ENCODE measurements at places on chromosomes 7 and 10. TPM values are rescaled to one million over a fixed set of nuclear protein-coding genes. Genes with fewer than 3 reads are reported as not detected.

C10orf67 gene
- under 0.01 TPM for total RNA-seq

CHAT gene
- total RNA-seq = not detected

DNA sequence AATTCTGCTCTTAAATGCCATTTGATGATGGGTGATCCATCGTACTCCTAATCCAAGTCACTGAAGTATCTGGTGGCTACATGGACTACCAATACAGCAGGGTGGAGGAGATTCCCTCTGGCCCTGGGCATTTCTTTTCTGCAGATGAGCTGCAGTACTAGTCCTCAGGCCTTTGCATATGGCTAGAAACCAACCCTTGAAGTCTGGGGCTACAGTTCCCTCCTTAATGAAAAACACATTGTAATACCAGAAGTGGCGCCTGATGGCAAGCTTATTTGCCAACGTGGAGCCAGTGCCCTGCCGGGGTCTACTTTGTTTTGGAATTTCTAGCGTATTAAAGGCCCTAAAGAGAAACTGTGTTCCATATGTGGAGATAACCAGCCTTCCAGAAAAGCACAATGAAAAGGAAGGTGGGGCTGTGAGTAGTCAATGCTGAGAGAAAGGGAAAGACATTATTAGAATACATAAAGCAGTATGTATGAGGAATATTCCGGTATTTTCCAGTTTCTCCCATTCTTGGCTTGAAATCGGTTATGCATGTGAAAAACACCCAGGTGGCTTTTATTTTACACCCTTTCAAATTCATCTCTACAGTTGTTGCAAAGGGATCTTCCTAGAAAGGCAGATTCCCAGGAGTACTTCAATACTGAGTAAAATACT lies 368.8 kb downstream of the PRPF18 start:
- no peak overlapping the region for H3K4me3 ChIP-seq
- no peak overlapping the region for H3K27ac ChIP-seq
- peaks cover 16% of the 10 kb centered on the region for H3K4me1 ChIP-seq
- no peak for DNase-seq

DNA sequence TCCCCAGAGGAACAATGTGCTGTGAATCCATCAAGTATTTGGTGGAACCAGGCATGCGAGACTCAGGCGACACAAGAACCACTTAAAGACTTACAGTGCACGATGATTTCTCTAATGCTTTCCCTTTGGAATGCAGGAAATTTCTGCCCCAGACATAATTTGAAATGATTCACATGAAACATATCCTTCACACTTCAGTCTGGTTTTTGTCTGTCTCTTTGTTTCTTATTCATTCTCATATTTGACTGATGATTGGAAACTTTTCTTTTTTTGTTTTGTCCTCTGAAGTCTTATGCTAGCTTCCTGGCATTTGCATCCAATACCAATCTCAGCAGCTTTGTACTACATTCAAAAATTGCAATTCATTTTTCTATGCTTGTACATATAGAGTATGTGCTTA lies 502.8 kb downstream of the PHTF2 start:
- DNase-seq = peak; percentile 9
- no peaks in the 10 kb centered on the region for H3K27me3 ChIP-seq
- H3K27ac ChIP-seq = no peak overlapping the region
- no peaks in the 10 kb centered on the region for H3K36me3 ChIP-seq
- H3K4me1 ChIP-seq = no peaks in the 10 kb centered on the region

- H3K27me3 ChIP-seq = no peaks in the 10 kb centered on the region
- H3K36me3 ChIP-seq = no peaks in the 10 kb centered on the region
- no peak for DNase-seq
- peaks cover 9% of the 10 kb centered on the region for H3K4me1 ChIP-seq
- no peak overlapping the region for H3K27ac ChIP-seq
Observed at GRCh38 chr10:11529276-11529903, 82.1 kb downstream of the USP6NL start.

OPALIN gene
- total RNA-seq = not detected

ACSM6 gene
- not detected for total RNA-seq

GRCh38 chr10:114624951-114625780 lies 32.9 kb downstream of the ABLIM1 start:
- DNase-seq = peak; percentile 72
- no peak overlapping the region for H3K4me3 ChIP-seq
- no peak overlapping the region for H3K27ac ChIP-seq
- no peaks in the 10 kb centered on the region for H3K27me3 ChIP-seq

DNA sequence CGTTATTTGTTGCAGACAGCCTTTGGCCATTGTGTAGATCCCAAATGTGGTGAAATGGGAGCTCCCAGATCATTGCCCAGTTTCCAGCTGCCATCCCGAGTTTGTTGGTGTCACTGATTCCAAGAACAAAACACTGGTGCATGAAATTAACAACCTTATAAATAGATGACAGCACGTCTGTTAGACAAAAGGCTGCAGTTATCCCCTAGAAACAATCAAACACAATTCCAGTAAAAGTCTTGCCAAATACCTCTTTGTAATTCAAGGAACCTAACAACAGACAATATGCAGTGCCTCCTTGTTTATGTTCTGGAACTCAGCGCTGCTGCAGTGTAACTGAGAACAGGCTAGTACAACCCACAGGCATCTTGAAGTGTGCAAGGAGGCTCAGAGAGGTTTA lies 404.5 kb downstream of the PAXIP1 start:
- H3K4me3 ChIP-seq = no peak overlapping the region
- no peak overlapping the region for H3K27ac ChIP-seq
- no peaks in the 10 kb centered on the region for H3K4me1 ChIP-seq
- DNase-seq = no peak
- no peaks in the 10 kb centered on the region for H3K27me3 ChIP-seq

- H3K4me3 ChIP-seq = no peak overlapping the region
- peaks cover 5% of the 10 kb centered on the region for H3K4me1 ChIP-seq
- H3K36me3 ChIP-seq = no peaks in the 10 kb centered on the region
Observed at GRCh38 chr10:70137135-70137534, 4.5 kb upstream of the AIFM2 start.

GRCh38 chr7:100744605-100745004 lies 11.2 kb downstream of the ZAN start:
- H3K4me1 ChIP-seq = no peaks in the 10 kb centered on the region
- peaks cover 4% of the 10 kb centered on the region for H3K27me3 ChIP-seq
- H3K36me3 ChIP-seq = no peaks in the 10 kb centered on the region
- H3K4me3 ChIP-seq = no peak overlapping the region

- no peak overlapping the region for H3K4me3 ChIP-seq
- no peak for DNase-seq
- H3K36me3 ChIP-seq = peaks cover 12% of the 10 kb centered on the region
- H3K27ac ChIP-seq = no peak overlapping the region
Observed at GRCh38 chr7:43615558-43616145, 32.7 kb downstream of the STK17A start.

- no peak for DNase-seq
- no peaks in the 10 kb centered on the region for H3K4me1 ChIP-seq
- no peaks in the 10 kb centered on the region for H3K27me3 ChIP-seq
- no peak overlapping the region for H3K27ac ChIP-seq
- H3K36me3 ChIP-seq = no peaks in the 10 kb centered on the region
- no peak overlapping the region for H3K4me3 ChIP-seq
Observed at GRCh38 chr10:53699684-53700083, 927.1 kb upstream of the MBL2 start.

OLAH gene
- total RNA-seq = not detected

Measured in fibroblast of lung (primary cell).